ENCODE measurements at places on chromosomes 3 and 15.

- no peak for DNase-seq
These were observed 392.4 kb downstream of the EDEM1 start for GRCh38 chr3:5579946-5580345.

DNA sequence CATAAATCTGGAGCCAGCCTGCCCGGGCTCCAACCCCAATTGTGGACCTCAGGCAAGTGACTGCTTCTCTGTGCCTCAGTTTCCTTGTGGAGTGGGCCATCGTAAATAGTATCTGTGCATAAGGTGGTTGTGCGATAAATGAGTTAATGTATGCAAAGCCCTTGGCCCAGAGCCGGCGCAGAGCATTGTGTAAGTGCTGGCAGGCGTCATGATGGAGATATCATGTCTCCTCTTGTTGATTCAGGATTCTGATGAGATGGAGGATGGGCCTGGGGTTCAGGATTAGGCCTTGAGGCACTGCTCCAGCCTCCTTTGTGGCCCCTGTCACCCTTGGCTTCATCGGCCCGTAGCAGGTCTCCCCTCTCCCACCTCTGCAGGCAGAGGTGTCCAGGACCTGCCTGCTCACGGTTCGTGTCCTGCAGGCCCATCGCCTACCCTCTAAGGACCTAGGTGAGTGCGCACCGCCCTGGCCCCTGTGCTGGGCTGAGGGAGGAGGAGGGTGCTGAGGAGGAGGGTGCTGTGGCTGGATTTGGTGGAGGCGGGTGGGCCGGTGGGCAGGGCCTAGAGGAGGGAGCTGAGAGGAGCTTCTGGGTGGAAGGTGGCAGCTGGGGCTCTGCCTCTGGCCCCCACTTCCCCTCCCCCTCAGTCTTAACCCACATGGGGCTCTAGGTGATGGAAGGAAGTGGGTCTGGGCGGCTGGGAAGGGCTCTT is 1.3 kb downstream of the PLA2G4B start:
- no peak for DNase-seq

DNA sequence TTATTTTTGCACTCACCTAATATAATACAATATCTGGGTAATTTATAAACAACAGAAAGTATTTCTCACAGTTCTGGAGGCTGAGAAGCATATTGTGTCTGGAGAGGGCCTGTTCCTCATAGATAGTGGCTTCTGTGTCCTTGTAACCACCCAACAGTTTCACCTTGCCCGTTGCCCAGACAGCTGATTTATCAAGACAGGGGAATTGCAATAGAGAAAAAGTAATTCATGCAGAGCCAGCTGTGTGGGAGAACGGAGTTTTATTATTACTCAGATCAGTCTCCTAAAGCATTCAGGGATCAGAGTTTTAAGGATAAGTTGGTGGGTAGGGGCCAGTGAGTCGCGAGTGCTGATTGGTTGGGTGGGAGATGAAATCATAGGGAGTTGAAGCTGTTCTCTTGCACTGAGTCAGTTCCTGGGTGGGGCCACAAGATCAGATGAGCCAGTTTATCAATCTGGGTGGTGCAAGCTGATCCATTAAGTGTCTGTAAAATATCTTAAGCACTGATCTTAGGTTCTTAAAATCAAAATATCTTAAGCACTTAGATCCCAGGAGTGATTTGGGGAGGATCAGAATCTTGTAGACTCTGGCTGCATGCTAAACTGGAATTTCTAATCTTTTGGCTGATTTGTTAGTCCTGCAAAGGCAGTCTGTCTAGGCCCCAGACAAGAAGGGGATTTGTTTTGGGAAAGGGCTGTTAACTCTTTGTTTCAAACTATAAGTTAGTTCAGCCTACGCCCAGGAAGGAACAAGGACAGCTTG is 33.9 kb upstream of the C15orf39 start:
- DNase-seq: no peak

GRCh38 chr15:86317384-86317740 is 237.7 kb downstream of the AGBL1 start:
- no peak for DNase-seq

DNA sequence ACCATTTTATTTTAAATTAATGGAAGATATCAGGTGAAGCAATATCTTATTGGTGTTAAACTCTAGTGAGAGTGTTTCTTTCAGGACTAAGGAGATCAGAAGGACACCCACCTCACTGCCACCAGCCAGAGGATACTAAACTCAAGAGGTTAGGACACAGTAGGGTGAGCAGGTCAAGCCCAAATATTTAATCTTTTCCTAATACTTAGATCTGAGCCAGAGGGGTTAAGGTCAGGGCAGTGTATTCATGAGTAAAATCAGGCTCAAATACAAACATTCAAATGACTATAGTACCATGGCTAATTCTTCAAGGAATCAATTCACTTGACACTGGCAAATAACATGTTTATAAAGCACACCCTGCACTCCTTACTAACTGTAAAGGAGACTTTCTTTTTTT is 65.0 kb upstream of the IP6K2 start:
- DNase-seq: no peak

DNA sequence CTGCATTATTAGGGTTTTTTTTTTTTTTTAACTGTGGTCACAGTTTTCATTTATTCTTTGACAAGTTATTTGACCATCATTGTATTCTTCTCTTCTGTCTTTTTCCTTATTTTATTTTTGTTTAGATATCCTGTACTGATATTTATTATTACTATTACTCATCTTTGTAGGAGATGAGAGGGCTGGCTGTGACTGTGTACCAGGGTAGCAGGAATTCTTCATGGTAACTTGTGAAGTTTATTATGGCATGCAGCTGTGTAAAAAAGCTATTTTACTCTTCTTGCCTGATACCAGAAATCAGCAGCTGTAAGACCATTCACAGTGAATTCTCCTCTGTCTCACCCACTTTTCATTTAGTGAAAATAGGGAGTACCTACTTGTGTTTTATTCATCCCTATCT is 44.5 kb downstream of the ATP6V1A start:
- DNase-seq: no peak

GRCh38 chr3:160633361-160634083 is 43.4 kb upstream of the ARL14 start:
- DNase-seq: no peak

GRCh38 chr3:125381743-125382142 is 6.6 kb upstream of the ZNF148 start:
- no peak for DNase-seq

GRCh38 chr3:79047581-79047980 is 720.2 kb downstream of the ROBO1 start:
- no peak for DNase-seq

GRCh38 chr15:47409600-47409999 is 307.7 kb upstream of the SEMA6D start:
- no peak for DNase-seq
